ENCODE measurements at places on chromosomes 16 and 17.

DNA sequence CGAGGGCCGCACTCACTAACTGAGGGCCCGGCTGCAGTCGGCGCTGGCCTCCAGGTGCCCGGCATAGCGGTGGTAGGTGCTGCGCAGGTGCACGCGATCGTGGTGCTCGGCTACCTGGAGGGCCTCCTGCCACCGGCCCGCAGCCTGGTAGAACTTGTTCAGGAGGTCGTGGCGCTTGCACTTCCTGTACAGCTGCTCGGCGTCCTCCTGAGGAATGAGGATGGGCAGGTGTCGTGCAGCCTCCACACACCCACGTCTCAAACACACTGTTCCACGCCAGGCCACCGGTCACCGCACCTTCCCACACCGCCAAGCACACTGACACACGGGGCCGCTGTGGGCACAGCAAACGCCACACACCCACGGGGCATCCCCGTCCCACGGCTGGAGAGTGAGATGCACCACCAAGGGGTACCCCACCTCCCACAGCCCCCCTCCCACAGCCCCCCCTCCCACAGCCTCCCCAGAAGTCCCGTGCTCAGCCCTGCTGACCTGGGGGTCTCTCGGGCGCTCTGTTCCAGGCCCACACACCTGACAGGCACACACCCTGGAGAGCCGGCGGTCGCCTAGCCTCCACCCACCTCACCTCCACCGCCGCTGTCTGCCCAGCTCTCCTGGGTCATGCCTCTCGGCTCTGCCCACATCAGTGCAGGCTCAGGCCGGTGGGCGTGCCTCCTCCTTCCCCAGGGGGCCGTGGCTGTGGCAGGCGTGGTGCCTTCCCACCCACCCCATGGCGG lies 7.4 kb upstream of the TMEM204 start:
- DNase-seq: no peak

DNA sequence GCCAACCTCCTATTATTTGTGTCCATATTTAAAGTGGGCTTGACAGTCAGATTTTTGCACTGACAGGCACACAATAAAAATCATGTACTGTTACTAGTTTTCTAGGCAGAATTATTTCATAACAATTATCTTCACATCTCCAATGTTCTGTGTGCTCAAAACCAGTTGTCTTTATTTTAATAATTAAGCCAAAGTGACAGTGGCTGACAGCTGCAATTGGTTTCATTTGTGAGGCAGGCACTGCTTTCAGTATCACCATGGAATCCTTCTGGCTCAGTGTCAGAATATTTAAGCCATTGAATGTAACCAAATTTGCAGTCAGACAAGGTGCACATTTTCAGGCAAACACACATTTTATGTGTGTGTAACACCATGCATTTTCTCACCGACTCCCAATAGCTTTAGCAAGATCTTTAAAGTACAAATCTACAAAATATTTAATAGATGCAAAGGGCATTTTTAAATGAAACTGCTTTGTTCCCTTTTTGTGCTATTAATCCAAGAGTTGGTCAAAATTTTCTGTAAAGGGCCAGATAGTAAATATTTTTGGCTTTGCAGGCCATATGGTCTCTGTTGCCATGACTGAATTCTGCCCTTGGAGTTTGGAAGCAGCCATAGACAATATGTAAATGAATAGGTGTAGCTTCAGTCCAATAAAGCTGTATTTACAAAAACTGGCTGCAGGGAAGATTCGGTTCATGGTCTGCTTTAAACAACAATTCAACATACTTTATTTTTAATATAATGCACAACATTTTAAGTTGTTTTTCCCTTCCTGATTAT lies 486.0 kb downstream of the KCNJ2 start:
- DNase-seq: no peak

DNA sequence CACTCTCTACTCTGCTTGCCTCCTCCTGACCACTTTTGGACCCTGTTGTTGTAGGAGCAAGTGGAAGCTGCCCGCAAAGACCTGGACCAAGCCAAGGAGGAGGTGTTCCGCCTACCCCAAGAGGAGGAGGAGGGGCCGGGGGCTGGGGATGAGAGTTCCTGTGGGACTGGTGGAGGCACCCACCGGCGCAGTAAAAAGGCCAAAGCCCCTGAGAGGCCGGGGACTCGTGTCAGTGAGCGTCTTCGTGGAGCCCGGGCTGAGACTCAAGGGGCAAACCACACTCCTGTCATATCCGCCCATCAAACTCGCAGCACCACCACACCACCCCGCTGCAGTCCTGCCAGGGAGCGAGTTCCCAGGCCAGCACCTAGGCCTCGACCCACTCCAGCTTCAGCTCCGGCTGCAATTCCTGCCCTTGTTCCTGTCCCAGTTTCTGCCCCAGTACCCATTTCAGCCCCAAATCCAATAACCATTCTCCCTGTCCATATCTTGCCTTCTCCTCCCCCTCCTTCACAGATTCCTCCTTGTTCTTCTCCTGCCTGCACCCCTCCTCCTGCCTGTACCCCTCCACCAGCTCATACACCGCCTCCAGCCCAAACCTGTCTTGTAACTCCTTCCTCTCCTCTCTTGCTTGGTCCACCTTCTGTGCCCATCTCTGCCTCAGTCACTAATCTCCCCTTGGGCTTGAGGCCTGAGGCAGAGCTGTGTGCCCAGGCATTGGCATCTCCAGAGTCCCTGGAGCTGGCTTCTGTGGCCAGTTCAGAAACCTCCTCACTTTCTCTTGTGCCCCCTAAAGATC lies 11.0 kb upstream of the PHKG2 start:
- no peak for DNase-seq

DNA sequence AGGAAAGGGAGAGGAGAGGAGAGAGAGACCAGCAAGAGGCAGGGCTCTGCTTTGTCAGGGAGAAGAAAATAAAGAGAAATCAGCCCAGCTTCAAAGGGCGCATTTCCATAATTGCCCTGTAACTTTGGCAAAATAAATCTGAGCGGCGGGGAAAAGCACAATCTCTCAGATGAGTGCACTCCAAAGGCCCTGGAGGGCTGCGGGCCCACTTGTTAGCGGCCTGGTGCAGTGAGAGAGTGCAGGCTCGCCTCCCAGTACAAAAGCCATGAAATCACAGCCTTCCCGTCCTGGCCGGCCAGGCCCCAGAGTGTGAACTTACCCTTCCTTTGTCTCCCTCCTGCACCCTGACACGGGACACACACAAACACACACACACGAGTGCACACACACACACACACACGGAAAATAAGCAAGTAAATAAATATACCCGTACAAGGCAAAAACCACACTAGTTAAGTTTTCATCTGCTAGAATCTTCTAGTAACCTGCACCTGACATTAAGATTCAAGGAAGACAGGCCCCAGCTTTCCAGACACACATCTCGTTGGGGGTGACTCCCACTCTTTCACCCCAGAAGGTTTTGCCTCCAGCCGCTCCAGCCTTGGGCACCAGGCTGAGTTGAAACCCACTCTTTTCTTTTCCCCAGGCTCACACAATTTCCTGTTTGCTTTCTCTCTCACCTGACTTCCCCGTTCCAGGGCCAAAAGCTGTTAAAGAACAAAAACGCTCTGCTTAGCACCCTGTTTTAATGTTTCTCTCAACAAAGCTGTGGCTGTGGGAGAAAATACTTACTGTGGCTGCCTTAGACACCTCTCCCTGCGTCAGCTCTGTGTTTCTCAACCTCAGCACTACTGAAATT lies 8.5 kb downstream of the IRX3 start:
- no peak for DNase-seq

DNA sequence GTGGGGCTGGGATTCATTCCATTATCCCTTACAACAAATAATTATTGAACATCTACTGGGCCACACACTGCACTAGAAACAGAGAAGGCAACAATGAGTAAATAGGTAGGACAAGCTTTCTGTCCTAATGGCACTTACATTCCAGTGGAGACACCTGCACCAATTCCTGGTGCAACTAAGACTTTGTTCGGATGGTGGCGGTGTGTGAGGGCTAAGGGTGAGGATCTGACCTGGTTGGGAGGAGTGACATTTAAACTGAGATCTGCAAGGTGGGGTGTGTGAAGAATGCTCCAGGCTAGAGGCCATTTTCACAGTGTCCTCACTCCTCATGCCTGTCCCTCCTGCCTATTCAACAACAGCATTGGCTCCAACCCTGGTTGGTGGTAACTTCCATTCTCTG lies 510.0 kb downstream of the XYLT1 start:
- no peak for DNase-seq

GRCh38 chr17:80858301-80859001 lies 133.2 kb upstream of the CHMP6 start:
- DNase-seq: no peak

DNA sequence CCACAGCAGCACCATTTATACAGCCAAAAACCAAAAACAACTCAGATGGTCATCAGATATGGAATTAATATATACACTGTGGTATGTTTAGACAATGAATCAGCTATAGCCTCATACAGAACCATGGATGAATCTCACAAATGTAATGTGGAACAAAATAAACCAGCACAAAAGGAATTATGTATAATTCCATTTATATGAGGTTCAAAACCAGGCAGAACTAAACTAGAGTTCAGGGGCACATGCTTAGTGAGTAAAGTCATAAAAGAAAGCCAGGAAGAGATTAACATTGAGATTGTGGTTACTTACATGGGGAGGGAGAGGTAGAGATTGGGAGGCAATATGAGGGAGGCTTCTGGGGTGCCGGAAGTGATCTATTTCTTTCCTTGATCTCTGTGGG lies 231.1 kb downstream of the COPRS start:
- DNase-seq: no peak

GRCh38 chr17:71252436-71252835 lies 868.4 kb upstream of the SOX9 start:
- no peak for DNase-seq

DNA sequence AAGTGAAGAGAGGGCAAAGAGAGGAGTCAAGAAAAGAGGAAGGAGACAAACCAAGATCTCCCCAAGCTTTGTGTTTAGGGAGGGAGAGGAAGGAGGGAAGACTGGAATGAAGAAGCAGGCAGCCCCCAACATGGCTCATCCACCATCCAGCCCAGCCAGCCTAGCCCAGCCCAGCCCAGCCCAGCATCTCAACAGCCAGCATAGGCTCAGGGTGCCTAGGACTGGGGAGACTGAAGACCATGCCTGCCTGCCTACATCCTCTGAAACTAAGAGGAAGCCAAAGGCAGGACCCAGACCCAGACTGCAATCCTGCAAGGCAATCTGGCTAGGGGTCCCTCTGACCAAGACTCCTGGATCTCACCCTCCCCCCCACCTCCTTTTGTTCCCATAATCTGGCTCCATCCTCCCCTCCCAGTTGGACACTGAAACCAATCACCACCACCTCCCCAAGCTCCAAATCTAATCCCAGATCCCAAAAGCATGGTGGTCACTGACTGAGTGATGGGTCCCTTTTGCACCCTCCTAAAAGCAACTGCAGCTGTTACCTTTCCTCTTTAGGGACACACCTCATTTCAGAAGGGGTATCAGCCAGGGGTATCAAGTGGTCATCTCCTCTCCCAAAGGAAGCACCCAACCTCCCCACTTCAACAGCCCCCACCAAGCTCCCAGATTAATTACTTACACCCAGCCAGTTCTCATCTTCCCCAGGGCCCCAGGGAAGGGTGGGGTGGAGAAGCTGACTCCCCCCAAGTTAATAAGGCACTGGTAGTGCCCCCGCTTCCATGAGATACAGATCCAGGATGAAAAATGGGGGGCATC lies 1.2 kb downstream of the HDAC5 start:
- no peak for DNase-seq

GRCh38 chr16:73669535-73670274 lies 621.8 kb upstream of the ZFHX3 start:
- no peak for DNase-seq

DNA sequence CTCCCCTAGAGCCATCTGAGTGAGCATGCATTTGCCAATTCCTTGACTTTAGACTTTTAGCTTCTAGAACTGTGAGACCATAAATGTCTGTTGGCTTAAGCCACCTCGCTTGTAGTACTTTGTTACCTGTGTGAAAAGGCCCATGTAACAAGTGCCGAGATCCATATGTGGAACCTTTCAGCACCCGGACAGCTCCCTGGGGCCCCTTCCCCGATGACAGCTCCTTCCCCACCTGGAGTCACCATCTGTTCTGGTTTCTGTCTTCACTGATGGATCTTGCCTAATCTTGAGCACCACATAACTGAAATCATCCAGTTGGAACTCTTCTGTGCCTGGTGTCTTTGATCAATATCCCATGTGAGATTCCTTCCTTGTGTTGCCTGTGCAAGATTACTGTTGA lies 78.9 kb upstream of the EEF2KMT start:
- DNase-seq: no peak

- no peak for DNase-seq
Measured at GRCh38 chr16:969508-970385, 1.0 kb downstream of the LMF1 start.

DNA sequence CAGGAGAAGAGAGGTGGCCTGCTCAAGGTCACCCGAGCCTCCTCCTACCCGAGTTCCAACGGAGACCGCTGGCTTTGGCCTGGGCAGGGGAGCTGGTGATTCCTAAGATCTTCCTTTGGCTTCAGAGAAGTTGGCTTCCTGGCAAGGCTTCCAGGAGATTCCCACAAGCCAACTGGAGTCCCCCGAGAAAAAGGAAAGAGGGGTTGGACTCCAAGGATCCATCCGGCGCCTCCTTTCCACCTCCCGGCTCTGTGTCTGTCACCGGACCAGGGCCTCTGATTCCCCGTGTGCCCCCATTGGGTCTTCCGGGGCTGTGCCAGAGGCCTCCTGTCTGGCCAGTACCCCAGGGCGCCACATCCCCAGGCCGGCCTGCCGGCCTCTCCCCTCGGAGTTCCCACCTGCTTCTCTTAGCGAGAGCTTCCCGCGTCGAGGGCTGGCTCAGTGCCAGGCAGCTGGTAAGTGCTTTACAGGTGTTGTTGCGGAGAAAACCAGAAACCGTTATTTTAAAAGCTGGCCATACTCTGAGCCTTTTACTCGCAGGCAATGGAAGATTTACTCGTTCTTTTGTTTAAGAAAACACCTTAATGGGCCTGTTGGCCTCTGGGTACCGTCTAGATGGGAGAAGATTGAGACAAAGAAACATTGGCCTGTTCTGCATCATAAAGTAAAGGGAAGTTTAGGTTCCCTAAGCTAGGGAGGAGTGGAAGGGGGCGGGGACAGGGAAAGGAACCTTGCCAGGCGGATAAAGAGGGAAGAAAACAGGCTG lies 258.4 kb upstream of the SDK2 start:
- DNase-seq: no peak

- DNase-seq: no peak
Measured at GRCh38 chr16:23317266-23317661, 15.2 kb downstream of the SCNN1B start.

- DNase-seq: no peak
Measured at GRCh38 chr16:34801875-34802274, 1342.5 kb downstream of the TP53TG3F start.

DNA sequence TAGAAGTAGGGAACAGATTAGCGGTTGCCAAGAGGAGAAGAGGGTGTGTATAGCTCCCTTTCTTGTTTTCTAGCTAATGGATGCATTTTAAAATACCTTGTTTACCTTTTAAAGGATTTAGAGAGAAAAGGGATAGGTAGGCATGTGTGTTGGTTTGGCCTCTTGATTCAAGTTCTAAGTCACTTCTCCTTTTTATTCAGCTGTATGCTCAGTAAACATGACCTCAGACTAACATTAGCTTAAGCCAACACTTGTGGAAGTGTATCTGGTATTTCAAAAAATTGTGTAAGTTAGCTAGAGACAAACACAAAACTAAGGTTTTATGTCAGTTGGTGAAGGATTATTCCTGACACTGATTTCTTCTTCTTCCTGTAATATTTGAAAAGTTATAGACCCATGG lies 204.1 kb upstream of the NOG start:
- DNase-seq: no peak
